ENCODE measurements at places on chromosomes 5 and 9.

DNA sequence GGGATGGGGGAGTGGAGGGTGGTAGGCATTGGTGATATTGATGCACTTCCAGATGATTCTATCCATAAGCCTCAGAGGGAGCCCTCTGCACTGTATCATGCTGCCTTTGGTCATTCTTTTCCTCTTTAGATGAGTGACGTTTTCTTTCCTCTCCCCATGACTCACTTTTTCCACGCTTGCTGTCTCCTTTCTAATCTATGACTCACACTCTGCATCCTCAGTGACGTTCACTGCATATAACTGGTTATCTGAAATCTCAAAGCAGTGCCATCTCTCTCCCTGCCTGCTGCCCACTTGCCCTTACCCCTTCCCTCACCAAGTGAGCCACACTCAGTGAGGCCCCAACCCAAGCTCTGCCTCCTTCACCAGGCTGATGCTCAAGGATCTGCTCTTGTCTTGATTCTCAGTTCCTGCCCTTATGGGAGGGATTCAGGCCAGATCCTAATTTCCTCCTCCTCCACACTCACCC lies 31.6 kb downstream of the PTGS1 start:
- DNase-seq = peak; percentile 85

DNA sequence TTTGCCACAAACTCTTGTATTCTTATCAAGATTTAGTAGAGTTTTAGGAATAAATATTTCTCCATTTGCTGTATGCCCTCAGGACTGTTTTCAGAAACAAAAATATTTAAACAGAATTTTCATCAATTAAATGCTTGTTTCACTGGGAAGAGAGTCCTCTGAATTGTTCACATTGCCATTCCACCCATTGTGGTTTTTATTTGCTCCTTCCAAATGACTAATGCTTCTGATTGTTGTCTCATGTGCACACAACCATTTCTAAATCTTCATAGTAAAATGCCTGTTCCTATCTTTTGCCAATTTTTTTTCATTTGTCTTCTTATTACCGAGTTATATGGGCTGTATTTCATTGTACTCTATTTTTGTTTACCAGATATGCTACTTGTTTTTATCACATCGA lies 10.6 kb downstream of the MARCOL start:
- DNase-seq = no peak

DNA sequence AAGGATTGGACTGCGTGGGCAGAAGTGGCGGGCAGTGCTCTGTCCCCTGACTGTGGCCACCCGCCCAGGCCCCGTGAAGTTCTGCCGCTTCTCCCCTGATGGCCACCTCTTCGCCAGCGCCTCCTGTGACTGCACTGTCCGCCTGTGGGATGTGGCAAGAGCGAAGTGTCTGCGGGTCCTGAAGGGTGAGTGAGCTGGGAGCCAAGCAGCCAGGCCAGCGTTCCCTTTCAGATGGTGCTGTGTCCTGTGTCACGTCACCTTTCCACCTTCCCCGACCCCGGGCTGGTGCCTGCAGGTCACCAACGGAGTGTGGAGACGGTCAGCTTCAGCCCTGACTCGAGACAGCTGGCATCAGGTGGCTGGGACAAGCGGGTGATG lies 2.3 kb downstream of the WDR38 start:
- DNase-seq = no peak

- no peak for DNase-seq
Measured at GRCh38 chr9:131677049-131677443, 62.8 kb downstream of the RAPGEF1 start.

DNA sequence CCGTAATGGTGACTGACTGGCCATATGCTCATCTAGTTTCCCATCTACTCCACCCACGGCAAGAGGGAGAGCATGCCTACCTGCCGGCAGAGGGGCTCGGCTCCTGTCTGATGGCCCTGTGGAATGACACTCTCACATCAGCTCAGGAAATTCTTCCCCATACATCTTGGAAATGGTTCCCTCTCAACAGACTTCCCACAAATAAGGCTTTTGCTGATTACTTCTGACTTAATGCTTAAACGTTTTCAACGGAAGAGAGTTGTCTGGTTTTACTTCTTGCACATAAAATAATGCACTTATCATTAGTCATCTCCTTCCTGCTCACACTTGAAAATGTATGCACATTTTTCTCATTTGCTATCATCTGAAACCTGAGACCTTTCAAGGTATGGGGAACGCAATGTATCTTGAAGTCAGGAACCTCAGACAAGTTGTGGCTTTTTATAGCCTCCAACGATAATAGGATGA lies 129.5 kb downstream of the TTLL11 start:
- no peak for DNase-seq

DNA sequence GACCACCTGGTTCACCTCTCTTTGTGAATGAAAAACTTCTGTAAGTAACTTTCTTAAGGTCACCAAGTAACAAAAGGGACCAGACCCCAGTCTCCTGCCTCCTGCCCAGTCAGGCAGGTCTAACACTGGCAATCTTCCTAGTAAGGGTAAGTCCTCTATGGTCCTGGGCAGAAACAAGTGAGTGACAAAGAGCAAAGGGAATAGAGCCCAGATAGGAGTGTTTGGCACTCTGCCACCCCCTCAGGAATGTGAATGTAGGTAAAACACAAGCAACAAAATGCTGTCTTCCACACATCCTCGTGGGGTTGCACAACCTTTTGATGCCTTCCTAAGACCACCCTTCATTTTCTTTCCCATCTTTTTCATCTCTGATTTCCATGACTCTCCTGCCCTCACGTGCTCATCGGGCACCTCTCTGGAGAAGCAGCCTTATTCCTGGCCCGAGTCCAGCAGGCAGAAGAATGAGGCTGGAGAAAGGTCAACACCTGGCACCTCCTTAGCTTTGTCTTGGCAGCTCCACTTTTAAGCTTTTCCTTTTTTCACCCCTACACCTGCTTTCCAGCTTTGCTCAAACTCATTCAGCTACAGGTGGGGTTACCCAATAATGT lies 90.2 kb upstream of the LHFPL2 start:
- no peak for DNase-seq

- DNase-seq = no peak
Measured at GRCh38 chr9:462606-463005, 247.9 kb downstream of the DOCK8 start.

DNA sequence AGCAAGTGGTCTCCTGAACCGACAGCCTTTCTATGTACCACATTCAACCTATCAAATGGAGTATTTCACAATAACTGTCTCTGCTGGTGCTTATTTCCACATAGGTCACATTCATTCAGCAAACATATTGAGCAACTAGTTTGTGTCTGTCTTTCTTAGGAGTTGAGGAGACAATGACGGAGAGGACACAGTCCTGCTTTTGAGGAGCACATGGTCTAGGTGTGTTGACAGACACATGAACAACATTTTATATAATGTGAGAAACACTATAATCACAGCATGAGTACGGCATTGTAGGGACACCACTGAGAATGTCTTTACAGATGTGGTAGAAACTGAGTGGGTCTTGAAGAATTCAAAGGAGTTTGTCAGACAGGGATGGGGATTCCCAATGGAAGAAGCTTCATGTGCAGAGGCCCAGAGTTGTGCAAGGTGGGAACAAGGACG lies 28.5 kb downstream of the NFIL3 start:
- DNase-seq = no peak

DNA sequence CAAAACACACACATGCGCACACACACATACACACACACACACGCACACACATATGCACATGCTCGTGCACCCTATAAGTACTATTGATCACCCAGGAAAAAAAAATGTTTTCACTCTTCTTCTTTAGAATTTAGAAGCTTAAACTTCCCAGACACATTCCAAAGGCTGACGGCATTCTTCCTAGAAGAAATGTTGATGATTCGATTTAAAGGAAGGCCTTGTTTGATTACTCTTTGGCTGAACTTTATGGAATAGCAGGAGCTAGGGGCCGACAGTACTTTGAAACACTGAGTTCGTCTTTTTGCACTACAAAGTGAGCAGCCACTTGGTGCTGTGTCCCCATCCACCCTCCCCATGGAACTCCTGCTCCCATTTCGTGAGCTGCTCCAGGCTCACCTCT lies 113.2 kb downstream of the EGFLAM start:
- no peak for DNase-seq

GRCh38 chr9:27198190-27198589 lies 89.2 kb downstream of the TEK start:
- no peak for DNase-seq

DNA sequence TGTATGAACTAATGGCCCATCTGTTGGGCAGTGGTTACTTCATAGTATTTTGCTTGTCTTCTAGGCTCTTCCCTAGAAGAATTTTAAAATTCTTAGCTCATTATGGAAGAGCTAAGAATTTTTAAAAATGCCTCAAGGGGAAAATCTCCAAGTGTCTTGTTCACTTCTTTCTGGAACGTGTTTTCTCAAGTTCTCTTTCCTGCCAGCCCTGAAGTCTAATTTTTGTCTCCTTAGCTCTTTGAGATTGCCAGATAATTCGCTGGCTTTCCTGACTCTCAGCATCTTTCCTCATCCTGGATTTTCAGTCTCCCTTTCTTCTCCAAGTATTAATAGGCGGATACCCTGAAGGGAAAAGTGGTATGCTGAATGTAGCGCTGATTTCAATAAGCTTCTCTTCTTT lies 395.4 kb downstream of the ARRDC3 start:
- no peak for DNase-seq

DNA sequence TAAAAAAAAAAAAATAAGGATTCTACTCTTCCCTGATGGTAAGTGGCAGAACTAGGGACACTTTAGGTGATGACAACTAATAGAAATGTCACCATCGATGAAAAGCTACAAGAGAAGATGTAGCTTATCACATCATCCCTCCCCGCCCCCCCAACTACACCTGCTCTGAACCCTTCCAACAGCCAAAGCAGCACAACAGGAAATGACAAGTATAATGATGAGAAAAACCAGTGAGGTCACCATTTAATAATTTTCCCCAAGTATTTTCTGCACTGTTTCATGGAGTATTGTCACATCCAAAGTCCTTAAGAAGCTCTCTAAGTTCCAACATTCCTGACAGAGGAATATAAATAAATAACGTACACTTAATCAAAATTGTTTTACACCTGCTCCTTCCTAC lies 221.4 kb downstream of the EFNA5 start:
- no peak for DNase-seq
